ENCODE measurements at places on chromosomes 5 and 9.

DNA sequence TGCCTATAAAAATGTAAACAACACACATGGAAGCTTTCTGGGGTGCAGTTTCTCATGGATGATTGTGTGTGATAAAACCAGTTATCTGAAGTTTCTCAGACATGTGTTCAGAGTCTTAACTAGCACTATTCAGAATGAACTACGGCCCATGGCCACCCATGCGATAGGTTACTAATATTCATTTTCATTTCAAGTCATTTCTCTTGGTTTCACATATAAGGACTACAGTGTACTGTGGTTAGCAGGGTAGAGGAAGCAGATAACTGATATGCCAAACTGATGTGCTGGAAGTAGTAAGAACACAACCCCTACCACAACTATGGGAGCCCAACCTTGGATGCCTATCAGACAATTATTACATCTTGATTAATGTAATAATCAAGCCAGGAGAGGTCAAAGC is 372.1 kb downstream of the DTWD2 start:
- DNase-seq, result no peak

DNA sequence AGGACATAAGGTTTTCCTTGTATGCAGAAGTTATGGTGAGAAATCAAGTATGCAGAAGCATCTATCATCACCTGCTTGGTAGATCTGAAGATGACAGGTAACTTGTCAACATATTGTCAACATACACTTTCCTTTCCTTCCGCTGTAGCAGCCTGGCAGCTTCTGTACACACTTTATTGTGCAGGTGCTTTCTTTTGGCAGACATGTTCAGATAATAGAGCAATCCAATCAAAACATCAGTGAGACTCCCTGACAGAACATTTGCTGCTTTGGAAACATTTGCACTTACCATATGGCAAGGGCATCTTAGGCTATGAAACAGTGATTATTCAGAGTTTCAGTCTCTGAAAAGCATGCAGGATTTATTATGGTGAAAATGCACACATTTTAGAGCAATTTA is 161.1 kb upstream of the CDH12 start:
- peak; percentile 8 for DNase-seq

- DNase-seq, result no peak
Measured at GRCh38 chr9:5113523-5113922, 71.9 kb downstream of the INSL6 start.

- peak; percentile 98 for DNase-seq
Measured at GRCh38 chr9:137025517-137025966, 2.5 kb downstream of the ABCA2 start.

DNA sequence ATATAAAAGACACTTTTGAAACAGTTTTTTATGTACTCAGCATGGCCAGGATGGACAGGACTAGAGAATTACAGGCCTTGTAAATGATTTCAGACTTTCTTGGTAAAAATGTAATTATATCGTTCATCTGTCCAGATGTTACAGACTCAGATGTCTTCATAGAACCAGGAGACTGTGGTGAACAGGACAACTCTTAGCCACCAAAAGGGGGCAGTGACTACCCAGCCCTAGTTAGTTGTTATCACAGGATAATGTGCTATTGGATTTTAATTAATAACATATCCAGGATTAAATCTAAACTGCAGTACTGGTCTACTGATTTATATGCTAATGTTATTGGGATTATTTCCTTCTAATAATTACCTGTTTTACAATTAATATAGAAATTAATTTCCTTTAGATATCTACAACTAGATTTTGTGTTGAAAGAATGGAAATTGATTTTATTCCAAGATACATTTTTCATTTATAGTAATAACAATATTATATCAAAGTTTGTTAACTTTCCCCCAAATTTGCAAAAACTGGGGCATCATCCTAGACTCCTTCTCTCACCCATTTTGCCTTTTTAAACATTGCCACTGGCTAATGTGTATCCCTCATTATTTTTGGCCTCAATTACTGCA is 99.4 kb downstream of the MTREX start:
- DNase-seq, result peak; percentile 82

DNA sequence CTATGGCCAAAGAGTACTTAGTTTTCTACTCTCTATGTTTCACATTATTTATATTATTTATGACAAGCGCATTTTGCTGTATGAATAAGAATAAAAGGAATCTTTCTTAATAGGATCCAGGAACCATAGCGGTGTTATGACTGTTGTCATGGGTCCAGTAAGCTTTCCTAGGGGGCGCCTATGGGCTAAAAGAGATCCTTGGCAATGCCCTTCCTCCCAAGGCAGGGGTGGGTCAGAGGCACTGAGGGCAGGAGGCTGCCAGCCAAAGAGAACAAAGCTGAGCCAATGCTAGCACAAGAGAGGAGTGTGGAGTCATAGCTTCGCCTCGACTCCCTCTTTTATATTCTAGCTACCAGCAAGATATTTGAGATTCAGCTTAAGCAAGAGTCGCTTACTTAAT is 98.4 kb upstream of the GNAQ start:
- peak; percentile 96 for DNase-seq

DNA sequence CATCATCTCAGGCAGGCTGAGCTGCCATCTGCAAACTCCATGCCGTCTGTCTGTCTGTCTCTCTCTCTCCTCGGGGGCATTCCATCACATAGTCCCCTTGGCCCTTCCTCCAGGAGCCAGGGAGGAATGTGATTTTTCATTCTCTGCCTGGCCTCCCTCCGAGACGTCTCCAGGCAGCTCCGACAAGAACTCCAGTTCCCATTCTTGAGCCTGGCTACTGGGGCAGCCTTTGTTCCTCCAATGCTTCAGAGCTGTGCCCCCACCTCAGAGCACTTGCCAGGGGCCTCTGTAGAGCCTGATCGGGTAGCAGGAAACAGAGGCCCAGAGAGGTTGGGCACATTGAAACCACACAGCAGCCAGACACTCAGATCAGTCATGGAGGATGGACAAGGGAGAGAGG is 74.0 kb downstream of the COL27A1 start:
- no peak for DNase-seq

GRCh38 chr5:78666041-78666444 is 17.5 kb upstream of the LHFPL2 start:
- DNase-seq, result no peak

- DNase-seq, result peak; percentile 74
Measured at GRCh38 chr9:125649315-125649714, 57.7 kb downstream of the MAPKAP1 start.

GRCh38 chr5:59190746-59191145 is 607.9 kb downstream of the RAB3C start:
- DNase-seq, result no peak

DNA sequence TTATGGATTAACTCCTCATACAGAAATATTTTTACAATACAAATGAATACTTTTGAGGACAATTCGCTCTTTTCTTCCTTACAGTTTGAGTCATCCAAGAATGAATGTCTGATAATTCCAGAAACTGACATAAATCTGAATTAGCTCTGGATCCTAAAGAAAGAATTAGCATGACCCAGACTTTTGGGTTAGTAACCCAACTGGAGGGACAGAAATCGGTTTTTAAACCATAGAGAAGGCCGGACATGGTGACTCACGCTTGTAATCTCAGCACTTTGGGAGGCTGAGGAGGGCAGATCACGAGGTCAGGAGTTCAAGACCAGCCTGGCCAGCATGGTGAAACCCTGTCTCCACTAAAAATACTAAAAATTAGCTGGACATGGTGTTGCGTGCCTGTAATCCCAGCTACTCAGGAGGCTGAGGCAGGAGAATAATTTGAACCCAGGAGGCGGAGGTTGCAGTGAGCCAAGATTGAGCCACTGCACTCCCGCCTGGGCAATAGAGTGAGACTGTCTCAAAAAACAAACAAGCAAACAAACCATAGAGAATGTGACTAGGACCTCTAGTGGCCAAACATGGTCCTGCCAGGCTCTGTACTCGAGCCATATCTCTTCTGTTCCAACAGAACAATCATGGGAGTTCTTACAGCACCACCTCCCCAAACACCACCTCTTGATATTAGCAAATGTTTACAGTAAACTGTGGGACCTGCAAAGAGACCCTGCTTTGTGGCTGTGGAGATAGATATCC is 44.8 kb downstream of the LURAP1L start:
- DNase-seq, result no peak

DNA sequence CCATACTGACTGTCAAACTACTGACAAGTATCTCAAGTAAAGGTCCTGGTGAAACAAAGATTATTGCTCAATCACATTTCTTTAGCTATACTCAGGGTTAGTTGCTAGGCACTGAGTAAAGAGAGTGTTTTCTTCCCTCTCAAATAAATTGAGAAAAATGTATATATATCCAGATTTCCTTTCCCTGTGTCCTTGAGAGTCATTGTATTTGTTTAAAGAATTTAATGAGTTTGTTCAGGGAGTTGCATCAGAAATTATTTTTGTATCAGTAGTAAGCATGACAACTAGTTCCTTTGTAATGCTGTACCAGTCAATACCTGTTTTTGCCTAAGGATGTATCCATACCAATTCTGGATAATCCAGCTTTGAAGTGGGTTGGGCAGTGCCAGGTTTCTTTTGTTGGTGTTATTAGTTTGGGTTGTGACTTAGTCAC is 3.2 kb upstream of the ANKHD1 start:
- no peak for DNase-seq

GRCh38 chr5:174943785-174944184 is 219.4 kb downstream of the MSX2 start:
- no peak for DNase-seq

- no peak for DNase-seq
Measured at GRCh38 chr5:84059672-84060071, 325.0 kb downstream of the EDIL3 start.
